Breast epithelium (tissue), 4 donors: ENCODE measurements at places on chromosomes 7 and 10. TPM values are rescaled to one million over a fixed set of nuclear protein-coding genes. Genes with fewer than 3 reads are reported as not detected.

- no peak for DNase-seq
Measured at GRCh38 chr10:74307061-74307651, 156.1 kb downstream of the ADK start.

DNA sequence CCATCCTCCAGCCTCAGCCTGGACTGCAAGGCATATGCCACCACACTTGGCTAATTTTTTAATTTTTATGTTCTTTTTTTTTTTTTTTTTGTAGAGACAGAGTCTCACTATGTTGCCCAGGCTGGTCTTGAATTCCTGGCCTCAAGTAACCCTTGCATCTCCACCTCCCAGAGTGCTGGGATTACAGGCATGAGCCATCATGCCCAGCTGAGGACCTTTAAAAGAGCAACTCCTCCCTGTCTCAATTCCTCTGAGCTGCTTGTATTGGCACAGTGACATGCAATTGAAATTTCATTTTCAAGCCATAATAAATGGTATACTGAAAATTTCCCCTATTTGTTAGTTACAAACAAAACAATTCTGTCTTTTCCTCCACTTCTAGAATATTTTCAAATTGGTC is 19.5 kb downstream of the DNAJB9 start:
- no peak for DNase-seq

GRCh38 chr7:132956556-132956955 is 125.3 kb downstream of the CHCHD3 start:
- DNase-seq: no peak

GRCh38 chr10:56316603-56317002 is 44.5 kb downstream of the ZWINT start:
- no peak for DNase-seq

- no peak for DNase-seq
Measured at GRCh38 chr10:128710798-128711183, 584.6 kb upstream of the MKI67 start.

DNA sequence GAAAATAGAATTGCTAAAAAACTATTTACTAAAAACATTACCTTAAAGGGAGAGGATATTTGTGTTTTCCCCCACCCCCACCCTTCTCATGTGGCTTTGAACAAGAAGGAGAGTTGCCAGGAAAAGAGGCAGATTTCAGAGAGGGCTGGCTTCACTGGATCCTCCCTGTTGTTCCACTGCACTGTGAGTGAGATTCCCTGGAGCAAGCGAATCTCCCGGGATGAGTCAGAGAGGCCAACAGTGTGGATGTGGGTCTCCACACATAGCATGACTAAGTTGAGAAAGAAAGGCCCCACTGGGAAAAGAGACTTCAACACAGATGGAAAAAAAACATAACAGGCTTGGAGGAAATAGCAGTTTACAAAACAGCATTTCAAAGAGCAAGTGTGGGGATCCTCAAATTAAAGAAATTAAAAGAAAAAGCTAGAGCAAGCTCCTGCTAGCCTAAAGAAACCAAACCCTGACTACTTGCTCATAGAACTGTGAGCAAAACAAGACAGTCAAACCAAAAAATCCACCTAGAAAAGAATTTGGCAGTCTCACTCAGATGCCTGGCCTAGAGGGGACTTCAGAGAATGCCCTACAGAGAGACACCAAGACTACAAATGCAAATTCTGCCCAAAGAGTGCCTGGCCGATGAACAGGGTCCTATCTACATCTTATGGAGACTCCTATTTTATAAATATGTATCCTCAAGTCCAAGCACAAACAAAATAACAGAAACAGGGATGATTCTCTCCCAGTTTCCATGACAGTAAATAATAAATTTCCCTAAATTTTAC is 3.4 kb downstream of the CAV1 start:
- DNase-seq: no peak

DNA sequence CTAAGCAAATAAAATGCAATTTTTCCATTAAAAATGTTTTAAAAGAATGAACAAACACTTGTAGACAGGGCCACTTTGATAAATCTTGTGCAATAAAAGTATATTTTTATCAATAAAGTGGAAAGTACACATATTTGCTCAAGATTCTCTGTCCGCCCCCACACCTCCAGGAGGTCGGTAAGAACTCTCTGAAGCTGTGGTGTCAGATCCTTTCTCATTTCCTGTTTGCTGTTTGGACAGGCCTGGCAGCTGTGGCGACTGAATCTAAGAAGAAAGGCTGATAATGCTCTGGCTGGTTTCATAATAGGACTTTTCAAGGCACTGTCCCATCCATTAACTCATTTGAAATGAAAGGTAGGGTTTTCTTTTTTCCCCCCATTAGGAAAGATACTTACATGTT is 15.3 kb upstream of the ASB4 start:
- DNase-seq: no peak

DNA sequence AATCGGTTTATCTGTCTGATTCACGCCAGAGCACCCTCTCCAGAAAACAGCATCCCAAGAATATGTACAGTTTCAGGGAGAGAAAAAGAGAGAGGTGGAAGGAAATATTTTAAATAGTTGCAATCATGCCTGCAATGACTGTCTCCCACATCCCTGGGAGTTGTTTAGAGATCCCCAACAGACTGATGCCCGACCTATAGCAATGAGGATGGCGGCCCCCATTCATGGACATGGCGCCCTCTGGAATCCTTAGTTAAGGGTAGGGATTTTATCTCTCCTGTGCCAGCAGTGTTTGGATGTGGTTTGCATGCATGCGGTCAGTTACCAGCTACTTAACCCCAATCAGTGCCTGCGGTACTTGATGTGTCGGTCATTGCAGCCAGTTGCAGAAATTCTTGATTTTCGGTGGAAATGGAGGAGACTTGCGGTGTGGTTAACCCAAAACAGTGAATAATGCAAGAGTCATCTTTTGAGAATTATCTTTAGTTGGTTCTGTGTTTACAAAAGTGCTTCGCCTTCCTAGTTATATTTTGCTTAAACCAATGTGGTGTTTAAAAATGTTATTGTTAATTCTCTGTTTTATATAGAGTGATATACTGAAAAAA is 186.0 kb upstream of the TCF7L2 start:
- no peak for DNase-seq

DNA sequence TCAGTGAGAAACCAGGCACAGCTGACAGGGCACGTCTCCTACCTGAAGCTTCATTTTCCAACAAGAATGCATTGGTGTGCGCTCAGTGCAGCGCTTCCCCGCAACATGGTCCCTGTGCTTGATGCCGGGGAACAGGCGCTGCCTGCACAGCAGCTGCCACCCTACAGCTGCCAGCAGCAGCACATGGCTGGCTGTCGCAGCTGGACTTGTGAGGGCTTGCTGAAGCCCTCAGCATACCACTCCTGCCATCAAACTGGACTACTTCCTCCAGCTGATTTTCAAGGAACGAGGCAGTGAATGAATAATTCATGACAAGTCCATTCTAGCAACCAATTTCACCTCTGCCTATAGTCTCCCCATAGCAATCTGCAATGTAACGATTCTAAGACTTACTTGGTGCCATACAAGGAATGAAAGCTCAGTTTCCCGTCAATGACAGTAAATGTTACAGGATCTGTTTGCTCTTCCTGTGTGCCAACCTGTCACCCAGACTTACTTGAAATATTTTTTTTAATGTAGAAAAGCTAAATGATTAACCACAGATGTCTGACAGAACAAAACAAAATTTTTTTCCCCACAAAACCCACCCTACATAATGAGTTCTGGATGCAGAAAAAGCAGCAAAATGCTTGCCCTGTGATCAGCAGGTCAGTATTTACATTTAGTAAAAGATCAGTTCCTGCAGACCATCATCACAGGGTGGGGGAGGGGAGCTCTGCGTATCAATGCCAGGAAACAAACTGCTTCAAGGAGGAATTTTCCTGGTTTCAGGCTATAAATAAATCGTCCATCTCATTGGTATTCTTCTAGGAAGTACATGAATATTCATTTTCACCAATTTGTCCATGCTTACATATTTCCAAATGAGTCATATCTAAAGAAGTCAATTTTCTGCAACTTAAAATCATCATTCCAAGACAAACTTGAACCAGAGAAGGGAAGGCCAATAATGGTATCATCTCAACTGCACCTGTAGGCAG is 140.6 kb downstream of the ALOX5 start:
- no peak for DNase-seq

DNA sequence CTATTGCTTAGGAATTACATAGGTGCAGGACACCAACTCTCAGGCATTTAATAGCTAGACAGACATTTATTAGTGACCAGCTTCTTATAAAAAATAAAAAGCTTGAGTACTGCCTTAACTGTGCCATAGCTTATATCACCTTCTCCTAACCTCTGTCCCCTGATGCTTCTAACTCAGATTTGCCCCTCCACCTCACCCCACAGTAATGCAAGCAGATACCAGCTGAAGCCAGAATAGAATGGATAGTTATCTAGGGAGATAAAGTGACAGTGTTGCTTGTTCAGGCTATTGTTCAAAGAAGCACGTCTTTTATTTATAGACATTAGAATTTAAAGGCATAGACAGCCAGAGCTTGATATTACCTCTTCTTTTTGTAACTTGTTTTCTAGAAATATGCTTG is 99.6 kb upstream of the GLCCI1 start:
- DNase-seq: no peak

GRCh38 chr7:51310131-51310583 is 6.5 kb downstream of the COBL start:
- DNase-seq: no peak

GRCh38 chr7:121339082-121339481 is 10.3 kb downstream of the WNT16 start:
- no peak for DNase-seq

DNA sequence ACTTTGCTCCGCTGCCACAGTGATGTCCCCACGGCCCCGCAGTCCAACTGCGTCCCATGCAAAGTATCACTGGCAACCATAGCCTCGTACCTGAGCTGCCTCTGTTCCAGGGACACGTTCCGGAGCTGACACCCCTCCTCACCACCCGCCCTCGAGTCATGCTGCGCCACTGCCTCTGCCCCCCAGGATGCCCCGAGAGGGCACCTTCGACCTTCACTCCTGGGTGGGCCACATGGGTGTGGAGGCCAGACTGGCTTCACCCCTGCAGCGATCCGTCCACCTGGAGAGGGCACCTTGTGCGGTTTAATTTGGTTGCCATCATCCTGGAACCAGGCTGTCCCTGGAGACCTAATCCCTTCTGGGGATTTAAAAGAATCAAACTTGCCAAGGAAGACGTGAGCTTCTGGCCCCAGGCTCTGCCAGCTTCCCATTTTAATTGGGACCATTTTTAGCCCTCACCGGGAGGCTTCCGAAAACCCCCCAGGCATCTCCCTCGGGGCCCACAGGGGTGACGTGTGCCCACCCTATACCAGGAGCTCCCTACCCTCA is 19.2 kb upstream of the TNRC18 start:
- no peak for DNase-seq

GRCh38 chr10:119174109-119174508 is 4.5 kb downstream of the PRDX3 start:
- no peak for DNase-seq

DNA sequence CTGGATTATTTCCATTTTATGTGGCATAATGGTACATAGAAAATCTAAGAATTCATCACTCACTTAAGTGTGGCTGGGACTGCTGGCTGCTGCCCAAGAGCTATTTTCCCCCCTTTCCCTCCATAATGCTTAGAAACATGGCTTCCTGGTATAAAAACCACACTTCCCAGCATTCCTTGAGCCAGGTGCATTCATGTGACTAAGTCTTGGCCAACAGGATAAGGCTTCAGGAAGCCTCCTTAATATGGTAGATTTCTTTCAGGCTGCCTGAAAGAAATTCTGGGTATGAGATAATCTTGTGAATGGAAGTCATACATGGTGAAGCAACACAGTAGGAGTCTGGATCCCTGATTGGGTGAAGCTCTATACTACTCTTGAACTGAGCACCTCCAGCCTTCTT is 178.0 kb downstream of the JAZF1 start:
- no peak for DNase-seq

DNA sequence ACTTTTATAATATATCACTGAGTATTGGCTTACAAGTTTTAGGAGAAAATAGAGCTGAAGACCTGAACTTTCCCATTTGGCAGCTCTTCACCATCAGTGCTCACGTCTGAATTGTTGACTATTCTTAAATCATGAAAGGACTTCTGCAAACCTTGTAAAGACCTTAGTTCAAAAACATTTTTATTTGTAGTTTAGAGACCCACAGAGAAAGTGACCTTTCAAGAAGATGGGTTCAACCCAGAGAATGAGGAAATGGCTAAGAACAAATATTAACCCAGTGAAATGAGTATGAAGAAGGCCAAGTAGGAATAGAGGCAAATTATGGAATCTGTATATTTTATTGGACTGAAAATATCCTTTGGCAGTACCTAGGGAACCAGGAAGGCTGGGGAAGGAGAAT is 1151.1 kb downstream of the GATA3 start:
- DNase-seq: no peak

TAS2R4 gene
- 2.0 TPM for total RNA-seq

SNX10 gene
- total RNA-seq: 13.4 TPM

NAMPT gene
- total RNA-seq: 751 TPM

OR2A42 gene
- total RNA-seq: 0.15 TPM

FEZF1 gene
- total RNA-seq: not detected

TYSND1 gene
- total RNA-seq: 19.9 TPM

PTF1A gene
- total RNA-seq: not detected

GPR141 gene
- 0.88 TPM for total RNA-seq

IL6 gene
- total RNA-seq: 11.8 TPM

ACBD7 gene
- total RNA-seq: 1.1 TPM

CH25H gene
- 2.0 TPM for total RNA-seq
